Heart left ventricle (tissue), 16 donors: ENCODE measurements at places on chromosomes 3 and 15. TPM values are rescaled to one million over a fixed set of nuclear protein-coding genes. Genes with fewer than 3 reads are reported as not detected.

CGNL1 gene
- 40.0 TPM for total RNA-seq

NPAP1 gene
- not detected for total RNA-seq

XIRP1 gene
- total RNA-seq: 530 TPM

CAMK1 gene
- 11.7 TPM for total RNA-seq

- DNase-seq: no peak
These were observed 23.3 kb downstream of the RASGRF1 start for GRCh38 chr15:79067072-79067833.

DNA sequence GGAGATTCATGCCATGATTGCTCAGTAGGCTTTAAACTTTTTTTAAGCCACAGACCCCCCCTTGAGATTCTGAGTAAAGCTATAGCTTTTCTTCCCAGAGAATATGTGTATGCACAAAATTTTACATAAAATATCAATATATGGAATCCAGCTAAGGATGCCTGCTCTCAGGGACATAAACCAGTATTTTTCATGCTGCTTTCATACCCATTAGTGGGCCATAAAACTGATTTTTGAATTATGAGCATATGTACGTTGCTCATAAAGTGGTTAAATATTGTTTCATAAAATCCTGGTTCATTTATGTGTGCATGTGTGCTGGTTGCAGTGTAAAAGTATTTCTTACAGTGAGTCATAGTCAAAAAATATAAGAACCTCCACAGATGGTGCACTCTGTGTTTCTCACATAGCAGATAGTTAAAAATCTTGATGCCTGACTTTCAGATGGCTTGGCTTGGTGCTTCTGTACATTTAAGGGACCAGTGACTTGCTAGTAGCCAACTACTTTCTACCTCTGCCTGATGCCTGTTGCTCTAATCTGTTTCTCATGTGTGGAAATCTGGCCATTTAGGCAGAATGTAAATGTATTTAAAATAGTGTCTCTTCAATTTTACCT lies 71.9 kb downstream of the ARHGEF26 start:
- no peak for DNase-seq

- DNase-seq: no peak
These were observed 62.7 kb upstream of the ITGA11 start for GRCh38 chr15:68494573-68495110.

DNA sequence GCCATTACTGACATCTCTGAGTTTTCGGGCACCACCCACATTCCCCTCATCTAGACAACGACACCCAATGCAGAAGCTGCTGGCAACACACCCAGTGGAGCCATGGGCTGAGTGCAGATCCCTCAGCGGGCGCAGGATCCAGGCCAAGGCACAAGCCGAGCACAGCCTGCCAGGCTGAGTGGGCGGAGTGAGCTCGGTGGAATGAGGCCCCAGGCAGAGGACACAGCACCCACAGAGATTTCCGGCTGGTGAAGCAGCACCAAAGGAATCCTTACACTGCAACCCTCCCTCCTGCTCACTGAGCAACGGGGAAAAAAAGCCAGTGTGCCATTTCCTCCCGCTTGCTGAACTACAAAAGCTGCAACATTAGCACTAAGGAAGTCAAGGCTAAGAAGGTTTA lies 34.3 kb downstream of the ZMAT3 start:
- peak; percentile 73 for DNase-seq

- DNase-seq: no peak
These were observed 106.7 kb downstream of the ZNF621 start for GRCh38 chr3:40631341-40631995.

DNA sequence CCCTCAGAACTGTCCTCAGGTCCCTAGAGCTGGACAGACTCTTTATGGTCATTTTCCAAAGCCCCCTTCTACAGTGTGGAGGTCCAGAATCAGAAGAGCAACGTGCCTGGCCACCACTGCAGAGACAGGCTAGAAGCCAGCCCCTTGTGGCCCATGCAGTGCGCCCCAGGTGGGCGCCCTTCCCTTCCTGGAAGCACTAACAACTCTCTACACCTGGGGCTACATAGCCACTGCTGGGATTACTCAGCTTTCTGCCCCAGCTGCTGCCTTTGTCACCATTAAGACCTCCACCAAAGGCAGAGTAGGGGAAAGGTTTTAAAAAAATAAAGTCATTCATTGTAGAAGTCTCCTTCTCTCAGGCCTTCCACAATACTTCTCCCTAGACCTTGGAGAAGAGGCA lies 2.3 kb downstream of the RASGRP1 start:
- DNase-seq: no peak

- no peak for DNase-seq
These were observed 197.3 kb upstream of the LINGO1 start for GRCh38 chr15:77830051-77830468.

DNA sequence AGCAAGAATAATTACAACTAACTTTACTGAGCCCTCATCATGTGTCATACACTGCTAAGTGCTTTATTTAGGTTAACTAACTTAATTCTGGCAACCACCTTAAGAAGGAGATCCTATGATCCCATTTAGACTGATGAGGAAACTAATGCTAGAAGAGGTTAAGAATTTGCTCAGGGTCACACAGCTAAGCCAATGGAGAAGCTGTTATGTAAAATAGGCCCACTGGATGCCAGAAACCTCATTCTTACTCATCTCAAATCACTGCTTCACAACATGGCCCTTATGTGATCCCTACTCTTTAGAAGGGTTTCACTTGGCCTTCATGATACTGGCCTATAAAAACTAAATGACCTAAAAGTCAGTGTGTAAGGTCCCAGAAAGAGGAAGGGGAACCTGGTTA lies 41.2 kb downstream of the IMPG2 start:
- no peak for DNase-seq

DNA sequence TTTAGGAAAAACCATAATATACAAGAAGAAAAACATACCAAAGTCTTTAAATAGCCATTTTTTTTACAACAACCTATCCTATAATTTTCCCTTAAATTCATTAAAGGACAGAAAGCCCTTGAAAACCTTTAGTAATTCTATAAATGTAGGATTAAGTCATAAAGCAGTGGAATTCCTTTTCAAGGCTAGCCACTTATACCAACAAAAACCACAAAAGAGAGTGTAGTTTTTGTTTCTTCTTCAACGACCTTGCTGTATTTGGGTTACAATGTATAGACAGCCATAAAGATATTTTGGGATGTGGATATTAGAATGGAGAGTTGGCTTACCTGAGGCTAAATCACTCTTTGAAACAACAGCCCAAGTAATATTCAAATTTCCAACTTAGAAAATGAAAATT lies 296.6 kb upstream of the CDIN1 start:
- no peak for DNase-seq

DNA sequence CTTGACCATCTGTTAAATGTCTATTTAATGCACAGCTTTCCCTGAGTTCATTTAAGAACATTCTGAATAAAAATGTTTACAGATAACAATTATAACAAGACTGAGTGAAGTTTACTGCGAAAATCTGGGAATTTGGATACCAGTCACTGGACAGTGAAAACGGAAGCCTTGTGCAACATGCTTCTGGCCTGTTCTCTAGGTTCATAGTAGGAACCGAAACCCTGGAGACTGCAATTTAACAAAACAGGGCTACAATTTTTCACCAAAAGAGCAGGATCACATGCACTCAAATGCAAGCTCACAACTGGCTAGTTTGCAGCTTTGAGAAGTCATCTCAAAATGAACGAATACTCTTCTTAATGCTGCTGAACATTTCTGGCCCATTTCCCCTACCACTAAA lies 435.9 kb downstream of the NR2F2 start:
- no peak for DNase-seq

GRCh38 chr15:68667800-68668625 lies 89.2 kb downstream of the CORO2B start:
- no peak for DNase-seq
